ENCODE measurements at places on chromosomes 1 and 21.

- no peak for DNase-seq
These were observed 80.0 kb upstream of the CNTN2 start for GRCh38 chr1:204962742-204963632.

GRCh38 chr1:115840605-115841460 is at the start of gene NHLH2:
NHLH2 (minus strand) TSS chr1:115841126; CDS start chr1:115838372, 2,754 bp downstream.
- no peak for DNase-seq

GRCh38 chr21:32256873-32257620 is 21.8 kb downstream of the MIS18A start:
- no peak for DNase-seq

- no peak for DNase-seq
These were observed 27.7 kb downstream of the DNAJC11 start for GRCh38 chr1:6673816-6674398.

GRCh38 chr1:36400825-36401601 is 3.3 kb upstream of the LSM10 start:
- DNase-seq: no peak

GRCh38 chr1:27111626-27112573 is 43.0 kb downstream of the SLC9A1 start:
- no peak for DNase-seq
